T-helper 2 cell (primary cell): ENCODE measurements at places on chromosomes 1 and 21.

- no peak for DNase-seq
These were observed 41.5 kb upstream of the LIN9 start for GRCh38 chr1:226350519-226350865.

- no peak for DNase-seq
These were observed 27.1 kb upstream of the CNIH3 start for GRCh38 chr1:224589006-224589405.

DNA sequence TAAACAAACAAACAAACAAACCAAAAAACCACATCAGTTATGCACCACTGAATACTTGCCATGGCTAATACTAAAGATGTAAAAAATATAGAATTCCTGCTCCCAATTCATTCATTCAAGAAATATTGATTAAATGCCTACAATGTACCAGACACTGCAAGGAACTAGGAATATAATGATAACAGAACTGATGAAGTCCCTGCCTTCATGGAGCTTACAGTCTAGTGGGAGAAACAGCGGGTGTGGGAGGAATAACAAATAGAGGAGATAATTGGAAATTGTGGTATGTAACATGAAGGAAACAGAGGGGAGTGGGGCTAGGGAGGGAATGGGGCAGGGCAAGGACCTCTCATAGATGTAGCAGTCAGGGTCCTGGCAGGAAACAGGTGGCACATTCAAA is 58.6 kb upstream of the NBL1 start:
- no peak for DNase-seq

GRCh38 chr1:191851799-191852595 is 306.3 kb upstream of the RGS18 start:
- no peak for DNase-seq

DNA sequence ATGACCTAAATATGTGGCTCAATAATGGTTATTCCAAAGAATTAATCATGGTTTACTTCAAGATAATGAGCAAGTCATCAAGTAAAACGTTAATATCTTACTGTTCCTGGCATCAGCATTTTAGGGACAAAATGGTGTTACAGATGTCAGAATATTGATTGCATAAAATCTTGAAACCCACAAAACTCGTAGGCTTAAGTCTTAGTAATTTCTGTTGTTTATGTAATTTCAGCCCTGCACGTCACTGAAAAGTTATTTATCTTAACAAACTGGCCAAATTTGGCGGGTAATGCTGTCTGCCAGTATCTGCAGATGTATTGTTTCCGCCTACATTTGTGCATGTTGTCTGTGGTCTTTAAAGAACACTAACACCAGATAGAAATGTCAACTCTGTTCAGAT is 25.8 kb downstream of the CDC7 start:
- DNase-seq, result no peak

DNA sequence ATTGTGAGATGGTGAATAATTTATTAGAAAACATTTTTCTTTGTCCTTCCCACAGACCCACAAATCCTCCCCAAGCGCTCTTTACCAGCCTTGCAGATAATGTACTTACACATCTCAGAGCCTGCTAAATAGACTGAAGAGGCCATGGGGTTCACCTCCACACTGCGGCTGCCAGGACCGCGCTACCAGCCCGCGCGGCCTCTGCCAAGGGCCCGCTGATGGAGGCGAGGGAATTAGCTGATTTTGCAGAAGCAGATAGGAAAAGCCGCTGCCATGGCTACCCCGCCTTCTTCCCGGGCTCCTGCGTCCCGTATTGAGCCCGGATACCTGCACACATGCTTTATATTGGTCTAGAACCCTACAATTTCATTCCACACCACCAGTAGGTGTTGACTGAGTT is 248.0 kb upstream of the FOXD3 start:
- no peak for DNase-seq

GRCh38 chr1:37404711-37405110 is 69.7 kb upstream of the ZC3H12A start:
- no peak for DNase-seq

GRCh38 chr1:55747408-55747841 is 532.3 kb upstream of the USP24 start:
- DNase-seq, result no peak

DNA sequence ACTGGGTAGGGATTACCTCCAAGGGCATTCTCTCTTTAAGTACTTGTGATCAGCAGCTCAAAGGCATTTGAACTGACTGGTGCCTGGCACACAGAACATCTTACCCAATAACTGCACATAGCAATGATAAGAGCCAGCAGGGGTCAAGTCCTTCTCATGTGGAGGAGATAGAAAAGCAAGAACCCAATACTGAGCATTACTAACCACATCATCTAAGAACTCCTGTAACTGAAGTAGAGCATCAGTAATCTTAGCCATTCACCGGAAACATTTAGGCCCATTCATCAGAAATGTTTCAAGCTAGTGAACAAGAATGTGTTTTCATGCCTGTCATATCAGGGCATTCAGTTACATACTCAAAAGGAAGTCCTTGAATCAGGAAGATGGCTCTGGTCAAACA is 33.6 kb upstream of the THEM4 start:
- DNase-seq, result no peak
